GM20000 (cell line): ENCODE measurements at places on chromosomes 2 and 18.

DNA sequence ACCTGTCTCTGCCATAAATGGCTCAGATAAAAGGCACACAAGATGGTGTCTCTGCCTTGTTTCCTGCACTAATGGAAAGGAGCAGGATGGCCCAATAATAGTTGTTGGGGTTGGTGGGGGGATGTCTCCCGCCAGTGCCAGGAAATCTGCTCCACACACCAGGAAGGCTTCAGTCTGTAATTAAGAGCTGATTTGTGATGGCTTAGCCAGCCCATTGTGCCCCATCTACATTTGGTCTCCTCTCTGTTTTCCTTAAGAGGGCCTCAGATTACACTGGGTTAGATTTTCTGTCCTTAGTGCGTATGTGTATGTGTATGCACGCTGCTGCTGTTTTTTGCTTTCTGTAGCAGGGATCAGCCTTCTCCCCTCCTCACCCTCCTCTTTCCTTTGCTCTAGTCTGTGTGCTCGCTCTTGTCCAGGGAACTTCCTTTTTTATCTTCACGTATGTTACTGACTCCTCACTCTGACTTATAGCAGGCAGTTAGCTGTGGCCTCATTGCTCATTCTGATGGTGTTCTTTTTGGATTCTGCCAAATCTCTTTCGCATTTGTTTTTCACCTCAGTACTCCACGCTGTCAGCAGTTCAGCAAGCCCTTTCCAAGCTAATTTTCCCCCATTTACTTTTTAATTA, 33.4 kb upstream of the MGAT5 start:
- DNase-seq, result no peak

GRCh38 chr2:172928756-172929155, 146.9 kb upstream of the MAP3K20 start:
- DNase-seq, result no peak

GRCh38 chr18:65755616-65756015, 4.8 kb downstream of the CDH7 start:
- no peak for DNase-seq

DNA sequence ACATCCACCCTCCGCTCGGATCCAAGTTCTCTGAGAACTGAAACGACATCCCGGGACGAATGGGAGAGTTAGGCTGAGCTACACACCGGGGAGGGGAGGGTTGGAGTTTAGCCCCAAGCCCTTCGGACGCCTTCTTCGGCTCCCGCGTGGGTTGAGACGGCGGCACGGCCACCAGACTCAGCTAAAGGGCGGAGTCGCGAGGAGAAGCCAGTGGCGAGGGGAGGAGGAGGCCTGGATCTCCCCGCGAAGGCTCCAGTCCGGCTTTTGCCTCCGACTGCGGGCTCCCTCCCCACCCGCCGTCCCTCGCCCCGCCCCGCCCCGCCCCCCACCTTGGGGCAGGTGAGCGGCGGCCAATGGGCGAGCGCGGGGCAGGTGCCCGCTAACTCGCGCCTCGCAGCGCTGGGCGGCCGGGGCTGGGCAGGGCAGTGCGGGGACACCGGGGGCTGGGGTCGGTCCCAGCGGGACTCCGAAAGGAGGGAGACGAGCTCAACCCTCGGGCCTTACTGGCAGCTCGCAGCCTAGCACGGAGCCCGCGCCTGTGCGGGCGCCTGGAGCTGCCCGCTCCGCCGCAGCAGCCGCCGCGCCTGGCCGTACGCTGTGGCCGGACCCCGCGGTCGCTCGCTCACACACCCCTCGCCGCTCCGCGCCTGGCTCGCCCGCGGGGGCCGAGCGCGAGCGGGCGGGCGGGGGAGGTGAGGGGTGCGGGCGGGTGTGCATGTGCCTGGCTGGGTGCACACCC, at the start of gene EMX1:
Gene EMX1, plus strand, starts transcription at position 382 of the 739 bp plus-strand sequence. Its CDS starts 334 bp downstream, at position 716.
- DNase-seq, result peak; percentile 89

DNA sequence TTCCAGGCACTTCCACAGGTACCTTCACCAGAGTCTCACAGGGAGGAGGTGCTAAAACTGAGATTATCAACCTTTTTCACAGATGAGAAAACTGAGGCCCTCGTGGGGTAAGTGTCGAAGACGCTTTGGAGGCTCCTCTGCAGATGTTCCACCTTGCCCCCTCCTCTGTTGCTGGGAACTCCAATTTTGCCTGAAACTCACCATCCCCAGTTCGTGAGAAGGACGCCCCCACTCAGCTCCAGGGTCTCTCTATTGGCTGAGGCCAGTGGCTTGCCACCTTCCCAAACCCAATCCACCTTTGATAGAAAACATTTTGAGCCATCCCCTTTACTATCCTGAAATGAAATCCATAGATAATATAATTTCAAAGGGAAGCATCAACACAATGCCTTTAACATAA, 109.1 kb downstream of the CYP26B1 start:
- DNase-seq, result no peak

GRCh38 chr2:3365219-3365618, 12.4 kb downstream of the EIPR1 start:
- no peak for DNase-seq

DNA sequence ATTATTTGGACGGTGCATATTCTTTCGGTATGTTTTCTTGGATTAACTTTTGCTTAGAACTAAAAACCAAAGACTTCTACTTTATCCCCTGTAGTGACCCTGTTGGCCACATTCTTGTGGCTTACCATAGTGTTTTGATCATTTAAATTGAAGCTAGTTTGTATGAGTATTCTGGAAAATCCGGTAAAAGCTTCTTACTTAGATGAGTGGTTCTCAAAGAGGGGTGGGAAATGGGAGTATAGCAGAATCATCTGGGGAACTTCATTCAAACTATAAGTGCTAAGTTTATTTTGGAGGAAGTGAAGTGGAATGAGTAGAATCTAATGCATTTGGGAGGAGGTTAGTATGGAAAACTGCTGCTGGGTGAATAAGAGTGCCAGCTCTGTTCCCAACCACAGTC, 3.8 kb downstream of the PPP1CB start:
- DNase-seq, result no peak

GRCh38 chr2:217993138-217993537, 9.7 kb downstream of the TNS1 start:
- no peak for DNase-seq

GRCh38 chr2:100745604-100746003, 74.3 kb upstream of the NPAS2 start:
- no peak for DNase-seq

DNA sequence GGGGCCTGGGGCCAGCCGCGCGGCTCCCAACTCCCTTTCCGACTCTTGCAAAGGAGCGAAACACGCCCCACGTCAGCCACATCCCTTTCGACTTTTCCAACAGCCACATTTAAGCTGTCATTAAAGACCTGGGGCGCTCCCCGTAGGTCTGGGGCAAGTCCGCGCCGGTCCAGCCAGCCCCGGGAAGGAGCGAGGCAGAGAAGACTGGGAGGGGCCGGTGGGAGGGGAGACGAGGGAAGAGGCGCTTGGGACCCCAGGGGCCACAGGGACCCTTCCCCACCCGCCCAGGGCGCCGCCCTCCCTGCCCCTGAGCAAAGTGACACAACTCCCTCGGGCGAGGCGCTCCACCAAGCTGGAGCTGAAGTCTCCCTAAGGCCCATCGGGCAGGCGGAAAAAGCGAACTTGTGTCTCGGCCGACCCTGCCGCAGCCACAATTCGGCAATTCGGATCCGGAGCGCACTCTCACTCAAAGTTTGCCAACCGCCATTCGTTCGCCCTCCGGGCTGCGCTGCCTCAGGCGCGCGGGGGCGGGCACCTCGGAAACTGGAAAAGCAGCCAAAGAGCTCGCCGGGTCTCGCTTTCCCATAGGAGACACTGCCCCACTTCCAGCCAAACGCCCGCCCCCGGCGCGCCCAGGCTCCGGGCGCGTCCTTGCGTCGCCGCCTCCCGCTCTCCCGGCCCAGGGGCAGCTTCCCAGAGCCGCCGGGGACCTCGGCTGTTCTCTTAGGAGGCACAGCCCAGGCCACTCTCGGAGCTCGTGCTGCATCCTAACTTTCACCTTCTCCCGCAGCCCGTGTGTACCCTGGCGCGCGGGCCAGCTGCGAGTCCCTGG, 1.1 kb upstream of the KCTD1 start:
- peak; percentile 66 for DNase-seq

DNA sequence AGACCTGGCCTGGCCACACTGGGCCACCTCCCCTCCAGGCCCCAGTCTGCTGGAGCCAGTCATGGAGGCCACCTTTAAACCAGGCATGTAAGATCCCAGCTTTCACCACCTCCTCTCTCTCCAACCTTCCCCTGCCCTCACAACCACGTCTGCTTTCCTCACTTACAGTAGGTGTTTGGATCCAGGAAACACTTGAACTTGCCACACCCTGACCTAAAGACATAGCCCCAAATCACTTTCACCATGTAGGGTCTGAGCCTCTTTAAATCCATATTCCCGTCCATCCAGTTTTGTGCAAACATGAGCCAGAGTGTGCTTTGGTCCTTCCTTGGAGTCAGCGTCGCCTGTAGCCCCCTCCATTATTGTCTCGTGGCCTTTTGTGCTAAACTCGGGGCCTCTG, 66.8 kb downstream of the NRP2 start:
- DNase-seq, result no peak

GRCh38 chr2:128547667-128548066, 229.0 kb upstream of the HS6ST1 start:
- DNase-seq, result no peak
